ENCODE measurements at places on chromosomes 12 and 14.
A peak's percentile ranks its signal among the peaks of the same experiment; 100 is the strongest.

- H3K27ac ChIP-seq = no peak overlapping the region
- H3K36me3 ChIP-seq = peaks cover 1% of the 10 kb centered on the region
- no peak overlapping the region for H3K4me3 ChIP-seq
Observed at GRCh38 chr12:11540615-11541310, 108.7 kb upstream of the ETV6 start.

DNA sequence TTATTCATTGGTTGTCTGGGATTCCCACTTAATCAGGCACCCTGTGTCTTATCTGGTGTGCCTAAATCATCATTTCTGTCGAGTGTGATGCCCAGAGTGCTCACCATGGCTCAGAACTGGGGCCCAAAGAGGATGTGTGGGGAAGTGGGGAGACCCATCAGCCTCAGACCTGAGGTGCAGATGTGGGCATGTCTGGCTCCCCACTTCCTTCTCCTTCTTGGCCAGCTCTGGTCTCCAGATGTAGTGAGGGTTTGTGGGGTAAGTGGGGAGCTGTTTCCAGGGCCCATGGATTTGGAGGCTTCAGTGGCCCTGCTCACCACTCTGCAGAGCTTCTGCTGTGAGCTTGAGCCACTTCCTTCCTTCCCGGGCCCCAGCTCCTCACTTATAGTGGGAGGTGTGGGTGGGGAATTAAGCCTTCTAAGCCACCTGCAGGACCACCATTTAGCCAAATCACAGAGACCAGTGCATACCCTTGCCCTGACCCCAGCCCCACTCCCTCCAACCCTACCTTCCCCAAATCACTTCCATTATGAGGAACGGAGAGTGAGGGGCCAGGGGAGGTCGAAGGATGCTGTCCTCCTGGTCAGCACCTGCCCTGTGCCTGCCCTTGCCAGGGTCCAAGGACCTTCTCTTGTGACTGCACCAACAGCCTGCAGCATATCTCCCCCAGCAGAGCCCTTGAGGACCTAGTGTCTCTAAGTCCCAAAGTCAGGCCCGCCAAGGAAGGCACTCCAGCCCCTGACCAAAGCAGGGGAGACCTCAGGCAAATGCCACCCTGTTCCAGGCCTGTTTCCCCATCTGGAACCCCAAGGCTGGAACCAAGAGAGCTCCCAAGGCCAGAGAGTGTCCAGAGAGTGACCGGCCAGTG, 278.2 kb upstream of the RTL1 start:
- H3K4me3 ChIP-seq = no peak overlapping the region
- no peaks in the 10 kb centered on the region for H3K36me3 ChIP-seq
- no peak for DNase-seq
- H3K27me3 ChIP-seq = peaks cover 4% of the 10 kb centered on the region

GRCh38 chr14:36955967-36956366, 216.4 kb downstream of the SLC25A21 start:
- no peak overlapping the region for H3K4me3 ChIP-seq
- H3K36me3 ChIP-seq = no peaks in the 10 kb centered on the region
- H3K27ac ChIP-seq = no peak overlapping the region
- no peaks in the 10 kb centered on the region for H3K4me1 ChIP-seq

GRCh38 chr14:75334549-75335051, 56.0 kb downstream of the FOS start:
- H3K36me3 ChIP-seq = no peaks in the 10 kb centered on the region
- H3K4me3 ChIP-seq = peak overlapping the region; percentile 76
- no peak for DNase-seq
- H3K27me3 ChIP-seq = peaks cover 3% of the 10 kb centered on the region
